Endothelial cell of umbilical vein (primary cell): ENCODE measurements at places on chromosomes 5 and 9. TPM values are rescaled to one million over a fixed set of nuclear protein-coding genes. Genes with fewer than 3 reads are reported as not detected.

- DNase-seq, result no peak
These were observed 39.1 kb upstream of the ANKRD31 start for GRCh38 chr5:75275756-75276155.

- DNase-seq, result no peak
These were observed 336.7 kb downstream of the CCDC171 start for GRCh38 chr9:15889555-15889954.

DNA sequence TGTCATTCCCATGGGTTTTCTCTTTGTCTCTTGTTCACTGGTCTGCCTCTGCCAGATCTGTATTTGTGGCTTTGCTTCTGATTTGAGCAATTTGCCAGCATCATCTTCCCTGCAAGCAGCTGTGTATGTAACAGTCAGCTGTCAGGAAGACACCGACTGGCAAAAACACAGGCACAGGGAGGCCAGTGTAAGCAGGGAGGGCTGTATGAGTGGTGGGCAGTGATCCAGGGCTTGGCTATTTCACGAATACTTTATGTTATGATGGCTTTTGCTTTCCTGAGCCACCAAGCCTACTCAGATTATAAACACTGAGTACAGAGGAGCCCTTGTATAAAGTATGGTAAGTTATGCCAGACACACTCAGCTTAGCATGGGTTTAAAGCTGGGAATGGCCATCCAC lies 11.6 kb downstream of the BNIP1 start:
- no peak for DNase-seq

- no peak for DNase-seq
These were observed 45.2 kb downstream of the ADAM19 start for GRCh38 chr5:157530226-157530972.

PCDHA2 gene
- total RNA-seq, result not detected in 2 replicates

ABCA1 gene
- total RNA-seq, result 6.6 and 9.8 TPM in 2 replicates

LCN9 gene
- total RNA-seq, result not detected in 2 replicates

LCN10 gene
- not detected in 2 replicates for total RNA-seq
